ENCODE measurements at places on chromosomes 6 and 20.

- no peak for DNase-seq
Measured at GRCh38 chr6:145031001-145031400, 704.3 kb downstream of the EPM2A start.

GRCh38 chr6:79964607-79965081, 17.3 kb upstream of the ELOVL4 start:
- no peak for DNase-seq

DNA sequence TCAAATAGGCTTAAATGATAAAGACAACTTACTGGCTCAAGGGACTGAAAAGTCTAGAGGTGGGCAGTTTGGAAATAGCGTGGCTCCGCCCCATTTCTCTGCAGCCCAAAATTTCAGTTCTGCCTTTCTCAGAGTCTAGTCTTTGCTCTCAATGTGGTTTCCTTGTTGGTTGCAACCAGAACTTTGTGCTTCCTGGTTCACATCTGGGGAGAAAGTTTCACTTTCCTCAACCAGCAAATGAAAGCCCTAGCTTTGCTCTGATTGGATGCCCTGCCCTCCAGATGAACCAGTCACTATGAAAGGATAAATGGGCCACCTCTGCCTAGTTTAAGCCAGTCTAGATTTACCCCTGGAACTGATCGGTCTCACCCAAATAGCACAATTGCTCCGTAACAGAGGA, 14.9 kb downstream of the SYCP2L start:
- DNase-seq = no peak

DNA sequence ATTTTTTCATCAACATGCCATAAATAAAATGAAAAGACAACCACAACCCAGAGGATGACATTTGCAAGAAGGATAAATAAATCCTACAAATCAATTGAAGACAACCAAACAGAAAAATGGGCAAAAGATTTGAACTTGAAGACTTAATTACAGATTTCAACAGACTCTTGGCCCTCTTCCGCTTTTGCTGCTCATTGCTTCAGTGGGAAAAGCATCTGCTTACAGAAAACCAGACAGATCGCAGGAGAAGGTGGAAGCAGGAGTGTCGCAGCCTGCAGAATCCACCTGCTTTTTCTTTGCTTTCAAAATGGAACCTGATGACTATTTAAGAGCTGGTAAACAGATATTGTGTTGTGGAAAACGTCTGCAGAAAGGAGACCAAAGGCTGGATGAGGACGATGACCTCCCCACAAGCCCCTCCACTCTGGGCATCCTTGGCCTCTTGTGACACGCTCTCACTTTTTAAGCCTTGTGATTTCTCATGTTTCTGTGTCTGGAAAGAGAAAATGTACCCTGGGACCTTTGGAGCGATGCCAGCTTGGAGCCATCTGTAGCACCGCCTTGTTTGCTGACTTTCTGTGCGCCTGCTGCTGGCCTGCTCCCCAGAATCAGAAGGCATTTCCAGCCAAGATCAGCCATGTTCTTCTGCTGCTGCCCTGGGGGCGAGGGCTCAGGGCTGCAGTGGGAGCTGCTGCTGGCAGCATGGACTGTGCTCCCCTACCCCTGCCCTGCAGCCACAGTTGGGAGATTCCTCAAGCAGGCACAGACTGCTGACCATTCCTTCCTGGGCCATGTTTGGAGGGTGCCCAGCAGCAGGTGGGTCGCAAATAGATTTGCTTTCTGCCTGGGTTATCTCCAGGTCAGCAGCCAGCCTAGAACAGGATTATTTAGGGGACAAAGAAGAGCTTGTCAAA, 3.6 kb upstream of the CSTL1 start:
- no peak for DNase-seq

DNA sequence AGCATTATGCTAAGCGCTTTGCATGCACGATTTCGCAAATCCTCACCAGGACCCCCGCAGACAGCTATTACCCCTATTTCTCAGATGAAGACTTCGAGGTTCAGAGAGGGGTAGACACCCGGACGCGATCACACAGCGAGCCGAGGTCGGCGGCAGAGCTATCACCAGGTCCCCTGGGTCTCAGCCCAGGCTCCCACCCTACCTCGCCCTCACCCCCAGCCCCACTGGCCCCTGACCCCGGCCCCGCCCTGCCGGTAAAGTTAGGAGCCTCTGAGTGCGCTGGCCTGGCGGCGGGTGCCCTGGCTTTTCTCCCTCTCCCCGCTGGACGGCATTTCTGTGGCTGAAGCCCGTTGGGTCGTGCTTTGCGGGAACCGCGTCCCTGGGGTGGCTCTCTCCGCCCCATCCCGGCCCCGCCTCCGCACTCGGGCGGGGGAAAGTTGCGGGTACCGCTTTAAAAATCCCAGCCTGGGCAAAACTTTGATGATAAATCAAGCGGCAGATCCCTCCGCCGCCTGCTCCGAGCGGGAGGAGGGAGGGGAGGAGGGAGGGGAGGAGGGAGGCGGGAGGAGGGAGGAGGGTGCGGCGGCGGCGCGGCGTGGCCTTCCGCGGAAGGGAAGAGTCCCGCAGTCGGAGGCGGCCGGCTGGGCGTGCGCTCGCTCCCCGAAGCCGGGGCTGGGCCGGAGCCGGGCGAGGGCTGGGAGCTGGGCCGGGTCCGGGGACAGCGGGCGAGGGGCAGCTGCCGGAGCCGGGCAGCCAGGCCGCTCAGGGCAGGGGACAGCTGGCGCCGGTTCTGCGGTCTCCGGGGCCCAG, at the start of gene VSTM2L:
Gene VSTM2L, plus strand, starts transcription at position 624 of the 810 bp plus-strand sequence. CDS start 224 bp downstream, outside the sequence.
- DNase-seq = no peak

DNA sequence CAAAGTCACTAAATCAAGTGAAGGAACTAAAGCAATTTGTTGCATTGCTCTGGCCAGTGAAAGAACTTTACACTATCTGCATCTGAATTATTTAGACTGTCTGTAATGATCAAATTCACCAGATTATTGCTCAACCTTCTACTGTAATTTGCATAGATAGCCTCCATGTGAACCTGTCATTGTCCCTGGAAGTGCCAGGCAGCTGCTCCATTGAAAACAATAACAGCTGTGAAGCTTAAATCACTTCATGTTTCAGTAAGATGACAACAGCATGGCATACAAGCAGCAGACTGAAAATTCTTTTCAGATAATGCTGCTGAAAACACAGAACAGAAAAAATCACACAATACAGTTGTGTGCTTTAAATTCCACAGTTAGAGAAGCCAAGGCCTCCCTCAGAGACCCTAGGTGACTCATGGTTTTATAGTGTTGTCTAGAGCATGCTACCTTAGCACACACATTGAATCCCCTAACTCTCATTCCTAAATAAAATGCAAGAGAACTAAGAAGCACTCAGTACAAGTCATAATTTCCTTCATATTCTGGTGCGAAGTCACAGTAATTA, 248.9 kb downstream of the TPBG start:
- DNase-seq = no peak

- DNase-seq = no peak
Measured at GRCh38 chr6:16677458-16677857, 83.8 kb downstream of the ATXN1 start.

- DNase-seq = no peak
Measured at GRCh38 chr20:59153832-59154231, 9.8 kb upstream of the ZNF831 start.

- DNase-seq = no peak
Measured at GRCh38 chr6:148967541-148967956, 220.7 kb downstream of the UST start.

GRCh38 chr6:68838571-68838970, 203.5 kb downstream of the ADGRB3 start:
- DNase-seq = no peak

DNA sequence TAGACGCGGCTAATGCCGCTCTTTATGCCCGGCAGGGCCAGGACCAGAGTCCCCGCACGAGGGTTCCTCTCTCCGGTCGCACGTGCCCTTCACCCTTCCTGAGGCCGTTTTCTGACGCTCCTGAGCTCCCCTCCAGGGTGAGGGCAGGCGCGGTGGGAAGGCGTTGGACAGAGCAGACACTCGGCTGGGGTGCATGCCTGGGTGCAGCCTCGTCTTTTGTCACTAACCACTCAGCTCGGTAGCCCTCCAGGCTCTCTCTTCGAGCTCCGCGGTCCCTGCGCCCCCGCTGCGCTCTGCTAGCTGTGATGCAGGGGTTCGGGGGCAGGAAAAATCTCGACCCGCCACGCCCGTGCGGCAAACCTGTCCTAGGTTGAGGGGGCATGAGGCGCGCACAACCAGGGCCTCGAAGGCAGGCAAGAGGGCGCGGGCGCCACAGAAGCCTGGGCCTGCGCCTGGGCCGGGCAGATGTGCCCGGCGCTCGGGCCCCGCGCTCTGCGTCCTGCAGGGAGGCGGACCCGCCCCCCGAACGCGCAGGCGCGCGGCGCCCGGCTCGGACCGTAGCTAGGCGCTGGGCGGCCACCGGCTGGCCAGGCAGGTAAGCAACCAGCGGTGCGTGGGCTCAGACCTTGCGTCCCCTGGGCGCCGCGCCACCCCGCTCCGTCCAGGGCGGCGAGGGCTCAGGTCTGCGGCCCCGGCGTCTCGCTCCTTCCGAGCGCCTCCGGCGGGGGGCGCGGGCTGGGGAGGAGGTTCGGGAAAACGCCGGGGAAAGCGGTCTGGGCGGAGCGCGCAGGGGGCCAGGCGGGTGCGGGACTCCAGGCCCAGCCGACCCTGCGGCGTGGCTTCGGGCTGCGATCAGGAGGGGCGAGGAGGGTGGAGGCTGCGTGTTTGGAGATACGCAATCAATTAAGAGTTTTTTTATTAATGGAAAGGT, at the start of gene L3MBTL1:
Gene L3MBTL1, plus strand, starts transcription at position 548 of the 931 bp plus-strand sequence. CDS start 5,807 bp downstream, outside the sequence.
- DNase-seq = no peak

- no peak for DNase-seq
Measured at GRCh38 chr20:6397115-6397514, 274.3 kb upstream of the FERMT1 start.

DNA sequence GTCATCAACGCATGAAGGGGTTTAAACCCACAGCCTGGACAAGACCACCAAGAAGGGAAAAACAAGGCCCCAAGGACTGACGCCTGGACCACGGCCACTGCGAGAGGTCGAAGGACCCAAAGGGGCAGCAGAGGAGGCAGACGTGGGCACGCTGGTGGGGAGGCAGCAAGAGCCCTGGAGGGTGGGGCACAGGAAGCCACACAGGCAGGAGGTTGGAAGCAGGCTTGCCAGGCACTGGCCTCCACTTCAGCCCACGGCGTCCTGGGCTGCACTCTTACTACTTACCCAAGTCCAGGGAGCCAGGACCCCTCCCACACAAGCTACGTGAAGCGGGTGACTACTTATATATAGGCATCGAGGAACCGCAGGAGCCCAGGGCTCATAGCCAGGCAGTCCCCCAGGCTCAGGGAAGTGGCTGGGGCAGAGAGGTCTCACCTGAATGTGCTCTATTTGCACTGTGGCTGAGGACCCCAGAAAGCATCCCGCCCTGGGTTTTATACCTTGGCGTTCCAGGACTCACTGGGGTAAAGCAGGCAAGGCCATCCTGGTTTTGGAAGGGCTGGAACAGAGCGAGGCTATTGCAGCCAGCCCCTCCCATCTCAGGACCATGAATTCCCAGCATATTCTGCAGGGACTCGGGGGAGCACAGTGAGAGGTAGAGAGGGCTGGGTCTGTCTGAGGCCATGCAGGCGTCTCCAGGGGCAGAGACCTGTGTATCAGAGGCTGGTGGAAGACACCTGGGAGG, 113.8 kb upstream of the AFDN start:
- DNase-seq = no peak

DNA sequence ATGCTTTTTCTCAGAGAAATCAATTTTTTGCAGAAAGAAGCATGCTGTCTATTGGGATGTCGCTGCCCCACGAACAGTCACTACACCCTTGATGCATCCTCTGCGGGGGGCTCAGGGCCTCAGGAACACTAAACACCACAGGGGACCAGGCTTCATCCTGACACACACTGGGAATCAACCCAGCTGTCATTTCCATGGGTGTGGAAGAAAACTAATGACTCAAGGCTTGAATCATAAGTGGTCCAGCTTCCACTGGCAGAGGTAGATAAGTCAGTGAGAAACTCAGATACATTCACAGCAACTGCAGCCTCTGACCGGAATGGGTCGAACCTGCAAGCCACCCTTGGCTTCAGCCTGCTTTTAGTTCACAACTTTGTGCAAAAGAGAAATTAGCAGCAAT, 81.3 kb upstream of the SPTLC3 start:
- DNase-seq = no peak

- no peak for DNase-seq
Measured at GRCh38 chr20:10225439-10226060, 6.9 kb downstream of the SNAP25 start.

All from activated CD8-positive, alpha-beta memory T cell treated with anti-CD3 and anti-CD28 coated beads for 1 hour (primary cell).